Right renal cortex interstitium (tissue), 3 donors: ENCODE measurements at places on chromosomes 11 and 22.

- DNase-seq, result no peak
Observed at GRCh38 chr11:115892016-115892415, 387.8 kb upstream of the CADM1 start.

GRCh38 chr11:14443638-14444037, 56.0 kb downstream of the COPB1 start:
- no peak for DNase-seq

DNA sequence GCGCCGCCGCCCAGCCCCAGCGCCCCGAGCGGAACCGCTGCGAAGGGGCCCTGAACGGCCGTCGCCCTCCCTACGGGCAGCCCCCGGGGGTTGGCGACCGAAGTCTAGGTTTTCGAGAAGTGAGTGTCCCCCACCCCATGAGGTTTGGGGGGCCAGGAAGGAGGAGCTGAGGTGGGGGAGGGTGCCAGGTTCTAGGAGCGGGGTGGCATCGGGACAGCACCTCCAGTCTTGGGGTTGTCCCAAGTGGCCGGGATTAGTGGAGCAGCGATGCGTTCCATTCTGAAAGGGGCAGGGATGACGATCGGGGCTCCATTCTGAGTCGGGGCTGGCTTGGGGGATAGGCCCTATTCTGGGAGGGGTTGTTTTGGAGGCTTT, 408 bp downstream of the PPP2R5B start:
- DNase-seq, result no peak

GRCh38 chr22:39301926-39302325, 17.5 kb downstream of the RPL3 start:
- no peak for DNase-seq

GRCh38 chr11:18100926-18101656, 4.8 kb downstream of the SAAL1 start:
- DNase-seq, result no peak

GRCh38 chr22:45804986-45805325, 133.3 kb downstream of the ATXN10 start:
- no peak for DNase-seq

- no peak for DNase-seq
Observed at GRCh38 chr11:75383246-75383645, 16.1 kb upstream of the RPS3 start.

GRCh38 chr11:109267293-109268095, 154.5 kb upstream of the C11orf87 start:
- DNase-seq, result no peak

GRCh38 chr11:39036021-39036420, 2423.4 kb downstream of the LRRC4C start:
- DNase-seq, result no peak

DNA sequence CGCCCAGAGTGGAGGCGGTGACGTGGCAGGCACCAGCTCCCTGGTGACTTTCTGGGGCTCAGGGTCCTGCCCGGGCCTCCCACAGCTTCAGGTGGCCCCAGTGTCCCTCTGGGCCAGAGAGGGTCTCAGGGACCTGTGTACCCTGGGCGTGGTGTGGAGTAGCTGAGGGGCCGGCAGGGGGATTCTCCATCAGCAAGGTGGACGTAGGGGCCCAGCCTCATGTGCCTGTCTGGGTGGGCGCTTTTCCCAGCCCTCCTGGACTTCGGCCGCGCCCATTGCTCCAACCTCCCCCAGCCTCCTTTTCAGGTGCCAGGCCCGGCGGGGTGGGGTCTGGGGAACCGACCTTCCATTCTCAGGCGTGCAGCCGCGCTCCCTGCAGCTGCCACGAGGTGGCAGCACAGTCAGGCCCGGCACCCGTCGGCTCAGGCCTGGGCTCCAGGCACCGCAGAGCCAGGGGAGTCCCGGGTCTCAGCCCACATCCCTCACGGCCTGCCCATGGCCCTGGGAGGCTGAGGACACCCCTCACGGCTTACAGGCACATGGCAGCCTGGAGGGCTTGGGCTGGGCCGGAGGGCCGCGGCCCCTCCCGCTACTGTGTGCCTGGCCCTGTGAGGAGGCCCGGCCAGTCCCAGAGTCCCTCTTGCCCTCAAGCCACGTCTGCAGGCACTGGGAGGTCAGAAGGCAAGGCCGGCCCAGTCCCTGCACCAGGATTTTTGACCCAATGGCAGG, 19.9 kb upstream of the MUC5B start:
- peak; percentile 13 for DNase-seq

DNA sequence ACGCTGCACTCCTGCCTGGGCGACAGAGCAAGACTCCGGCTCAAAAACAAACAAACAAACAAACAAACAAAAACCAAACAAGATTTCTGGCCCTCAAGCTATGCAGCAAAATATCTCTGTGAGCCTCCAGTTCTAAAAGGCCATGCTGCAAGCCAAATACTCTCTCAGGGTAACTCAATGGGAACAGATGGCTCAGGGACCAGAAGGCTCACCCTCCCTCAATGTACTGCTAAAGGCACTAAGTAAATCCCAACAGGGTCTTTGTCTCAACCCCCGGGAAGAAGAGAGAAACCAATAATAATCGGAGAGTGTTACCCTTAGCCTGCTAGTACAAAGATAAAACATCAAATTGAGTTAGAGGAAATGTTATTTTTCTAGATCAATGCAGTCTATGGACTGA, 119.7 kb upstream of the ZC3H12C start:
- DNase-seq, result no peak

DNA sequence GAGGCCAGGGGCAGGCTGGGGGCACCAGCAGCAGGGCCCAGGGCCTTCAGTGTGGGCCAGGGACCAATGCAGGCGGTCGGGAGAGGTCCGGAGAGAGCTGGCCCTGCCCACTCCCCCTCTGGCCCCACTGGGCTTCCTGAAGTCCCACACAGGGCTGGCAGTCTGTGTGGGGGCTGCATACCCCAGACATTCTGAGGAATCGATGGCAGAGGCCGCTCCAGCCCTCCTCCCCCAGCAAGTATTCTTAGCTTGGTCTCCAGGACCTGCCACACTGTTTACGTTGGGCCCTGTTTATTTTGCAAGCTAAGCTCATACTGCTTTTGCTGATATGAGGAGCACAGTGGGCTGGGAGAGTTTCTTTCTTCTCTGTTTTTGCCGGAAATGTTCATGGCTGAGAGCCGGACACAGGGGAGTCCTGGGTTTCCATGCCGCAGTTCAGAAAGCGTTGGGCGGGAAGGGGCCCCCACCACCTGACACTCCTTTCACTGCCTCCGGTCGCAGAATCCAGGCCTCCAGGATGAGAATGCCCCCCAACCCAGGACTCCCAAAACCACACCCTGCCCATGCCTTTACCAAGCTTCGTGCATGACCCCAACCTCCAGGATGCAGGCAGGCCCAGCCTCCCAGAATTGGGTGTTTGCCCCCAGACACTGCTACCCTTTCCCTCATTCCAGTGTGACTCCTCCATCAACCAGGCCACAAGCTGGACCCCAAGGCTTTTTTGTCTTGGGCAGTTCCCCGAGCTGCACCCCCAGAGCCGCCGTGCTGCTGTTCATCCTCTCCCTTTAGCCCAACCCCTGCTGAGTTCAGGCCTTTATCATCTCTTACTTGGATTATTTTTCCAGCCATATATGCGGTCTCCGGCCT, 81.8 kb upstream of the KCNQ1OT1 start:
- no peak for DNase-seq

GRCh38 chr11:83060965-83061364, 10.7 kb downstream of the RAB30 start:
- DNase-seq, result no peak

GRCh38 chr11:105399511-105399910, 210.4 kb upstream of the GRIA4 start:
- DNase-seq, result no peak
